Psoas muscle (tissue), 8 donors: ENCODE measurements at places on chromosomes 4 and X. TPM values are rescaled to one million over a fixed set of nuclear protein-coding genes. Genes with fewer than 3 reads are reported as not detected.

DNA sequence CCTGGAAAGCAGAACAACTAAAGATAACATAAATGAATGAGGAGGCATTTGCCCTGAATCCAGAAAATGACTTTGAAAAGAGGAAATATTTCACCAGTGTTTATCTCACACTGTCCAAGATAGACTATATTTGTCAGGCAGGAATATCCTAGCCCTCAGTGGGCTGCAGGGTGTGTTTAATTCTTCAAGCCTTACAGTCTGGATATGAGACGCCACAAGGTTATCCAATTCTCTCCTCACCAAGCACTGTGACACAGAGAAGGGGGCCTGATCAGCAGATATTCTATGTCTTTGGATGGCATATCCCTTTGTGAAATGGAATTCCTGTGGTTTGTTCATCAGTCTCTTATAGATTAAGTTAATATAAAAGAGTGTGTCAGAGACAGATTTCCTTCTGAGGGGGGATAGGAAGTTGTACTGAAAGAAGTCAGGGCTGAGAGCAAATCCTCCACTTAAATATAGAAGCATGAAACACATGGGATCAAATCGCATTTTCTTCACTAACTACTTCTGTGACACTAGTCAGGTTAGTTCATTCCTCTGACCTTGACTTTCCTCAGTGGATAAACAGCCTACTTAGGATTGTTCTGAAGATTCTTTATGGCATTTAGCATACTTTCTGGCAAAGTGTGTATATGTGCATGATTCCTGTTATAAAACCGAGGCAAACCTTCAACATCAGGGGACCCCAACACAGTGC, 6.8 kb upstream of the G3BP2 start:
- DNase-seq, result no peak

DNA sequence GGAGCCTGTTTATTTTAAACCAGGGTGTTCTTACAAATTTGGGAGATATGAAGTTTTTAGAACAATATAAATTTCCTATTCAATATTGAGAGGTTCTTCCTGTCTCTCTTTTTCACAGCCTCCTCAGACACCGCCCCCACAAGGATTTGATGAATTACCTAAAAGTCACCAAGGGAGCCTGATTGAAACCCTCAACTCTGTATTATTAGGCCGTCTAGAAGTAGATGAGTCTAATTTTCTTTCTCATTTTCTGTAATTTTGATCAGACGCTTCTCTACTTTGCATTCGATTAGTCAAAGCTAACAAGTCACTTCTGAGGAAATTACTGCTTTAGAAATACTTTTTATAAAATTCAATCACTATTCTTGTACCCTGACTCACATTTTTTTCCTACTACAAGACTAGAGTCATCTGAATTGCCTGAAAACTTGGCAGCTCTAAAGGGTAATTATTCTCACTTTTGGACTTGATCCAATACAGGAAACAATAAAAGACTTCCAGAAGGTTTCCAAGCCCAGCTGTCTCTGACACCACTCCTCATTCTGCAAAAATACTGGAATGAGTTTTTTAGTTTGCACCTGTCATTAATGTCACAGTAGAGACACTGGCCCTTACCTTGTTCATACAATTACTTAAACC, 111.2 kb downstream of the ELOVL6 start:
- DNase-seq, result no peak

DNA sequence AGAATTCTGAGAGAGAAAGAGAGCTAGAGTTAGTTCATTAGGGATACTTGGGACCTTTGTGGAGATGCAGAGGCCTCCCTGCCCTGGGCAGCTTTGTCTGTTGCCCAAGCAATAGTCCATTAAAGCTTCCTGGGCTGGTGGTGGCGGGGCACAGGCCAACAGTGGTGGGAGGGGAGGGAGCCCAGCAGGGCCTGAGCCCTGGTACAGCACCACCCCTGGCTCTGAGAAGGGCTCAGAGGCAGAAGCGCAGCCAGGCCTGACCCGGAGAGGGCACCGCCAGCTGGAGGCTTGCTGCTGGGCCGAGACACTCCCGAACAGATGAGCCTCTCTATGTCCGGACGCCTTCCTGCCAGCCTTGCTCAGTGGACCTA, 65.3 kb downstream of the EFNB1 start:
- peak; percentile 65 for DNase-seq

Gene FAM133A
- not detected for total RNA-seq

DNA sequence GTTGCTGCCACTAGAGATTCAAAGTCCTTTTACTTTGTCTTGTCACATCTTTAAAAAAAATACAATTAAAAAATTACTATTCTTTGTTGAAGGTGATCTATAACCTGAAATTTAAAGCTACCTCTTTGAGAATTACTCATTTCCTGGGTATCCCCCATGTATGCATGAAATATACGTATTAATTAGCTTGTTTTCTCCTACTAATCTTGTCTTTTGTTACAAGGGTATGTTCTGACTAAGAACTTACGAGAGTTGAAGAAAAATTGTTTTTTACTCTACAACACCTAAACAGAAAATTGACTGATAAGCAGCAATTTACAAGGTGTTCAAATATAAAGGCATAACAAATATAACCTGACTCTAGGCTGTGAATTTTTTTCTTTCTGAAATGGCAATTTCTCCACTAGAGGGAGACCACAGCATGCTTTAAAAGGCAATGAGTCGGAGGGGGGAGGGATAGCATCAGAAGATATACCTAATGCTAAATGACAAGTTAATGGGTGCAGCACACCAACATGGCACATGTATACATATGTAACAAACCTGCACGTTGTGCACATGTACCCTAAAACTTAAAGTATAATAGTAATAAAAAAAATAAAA, 249.6 kb downstream of the OPHN1 start:
- DNase-seq, result no peak

DNA sequence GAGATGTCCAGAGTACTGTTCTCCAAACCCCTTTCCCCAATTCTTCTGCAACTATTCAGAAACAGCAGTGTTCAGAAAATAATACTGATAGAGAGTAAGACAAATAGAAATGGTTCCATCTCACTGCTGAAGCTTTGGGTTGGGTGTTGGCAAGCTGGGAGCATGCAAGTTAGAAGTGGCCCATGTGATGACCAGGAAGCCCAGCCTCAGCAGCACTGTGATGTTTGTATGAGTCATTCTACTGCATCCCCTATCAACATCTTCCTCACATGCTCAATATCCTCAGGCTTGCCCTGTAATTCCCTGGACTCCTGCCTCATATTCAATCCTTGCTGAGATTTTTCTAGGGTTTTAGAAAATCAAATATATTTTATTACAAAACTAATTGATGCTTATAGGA, 96.5 kb downstream of the CHRDL1 start:
- no peak for DNase-seq

DNA sequence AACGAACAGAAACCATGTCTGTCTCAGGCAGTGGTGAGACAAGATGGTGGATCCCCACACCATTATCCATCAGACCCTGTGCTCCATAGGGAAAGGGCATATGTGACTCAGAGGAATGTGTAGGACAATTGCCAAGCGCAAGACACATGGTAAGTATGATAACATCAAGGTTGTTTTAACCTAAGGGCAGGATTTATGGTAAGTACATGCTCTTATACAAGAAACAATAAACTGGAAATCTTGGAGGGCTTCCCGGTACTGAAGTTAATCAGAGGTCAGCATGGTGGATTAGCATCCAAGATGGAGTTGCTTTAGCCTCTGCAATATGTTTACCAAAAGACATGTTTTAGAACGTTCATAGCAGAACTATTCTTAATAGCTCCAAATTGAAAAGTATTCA, 355.0 kb downstream of the PPP1R2C start:
- no peak for DNase-seq

DNA sequence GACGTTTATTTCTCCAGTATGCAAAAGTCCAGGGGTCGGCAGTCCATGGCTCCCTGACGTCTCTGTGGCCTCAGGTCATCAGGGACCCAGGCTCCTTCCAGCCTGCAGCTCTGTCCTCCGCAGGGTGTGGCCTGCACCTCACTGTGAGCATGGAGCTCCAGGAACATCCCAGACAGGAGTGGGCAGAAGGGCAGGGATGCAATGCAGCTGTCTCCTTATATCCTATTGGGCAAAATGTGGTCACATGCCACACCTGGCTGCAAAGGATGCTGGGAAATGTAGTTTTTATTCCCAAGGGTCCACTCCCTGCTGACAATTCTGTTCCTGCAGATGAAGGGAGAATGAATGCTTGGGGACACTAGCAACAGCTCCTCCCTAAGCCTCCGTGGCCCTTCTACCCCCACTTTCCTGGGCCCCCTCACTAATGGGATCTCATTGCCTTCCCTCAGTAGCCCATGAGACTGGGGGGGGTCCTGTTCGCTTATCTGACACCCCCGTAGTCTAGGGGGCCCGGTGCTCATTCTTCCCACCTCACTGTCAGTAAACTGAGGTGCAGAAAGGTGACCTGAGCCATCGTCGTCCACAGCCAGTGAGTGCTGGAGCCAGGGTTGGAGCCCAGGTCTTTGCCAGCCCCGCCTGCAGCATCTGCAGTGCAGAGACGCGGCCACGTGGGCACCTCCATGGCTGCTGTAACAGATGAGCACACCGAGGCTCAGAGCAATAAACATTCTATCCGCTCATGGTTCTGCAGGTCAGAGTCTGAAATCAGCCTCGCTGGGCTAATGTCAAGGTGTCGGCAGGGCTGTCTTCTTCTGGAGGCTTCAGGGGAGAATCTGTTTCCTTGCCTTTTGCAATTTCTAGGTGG, 5.9 kb upstream of the GRPEL1 start:
- DNase-seq, result no peak

Gene BANK1
- total RNA-seq, result 0.46 TPM

DNA sequence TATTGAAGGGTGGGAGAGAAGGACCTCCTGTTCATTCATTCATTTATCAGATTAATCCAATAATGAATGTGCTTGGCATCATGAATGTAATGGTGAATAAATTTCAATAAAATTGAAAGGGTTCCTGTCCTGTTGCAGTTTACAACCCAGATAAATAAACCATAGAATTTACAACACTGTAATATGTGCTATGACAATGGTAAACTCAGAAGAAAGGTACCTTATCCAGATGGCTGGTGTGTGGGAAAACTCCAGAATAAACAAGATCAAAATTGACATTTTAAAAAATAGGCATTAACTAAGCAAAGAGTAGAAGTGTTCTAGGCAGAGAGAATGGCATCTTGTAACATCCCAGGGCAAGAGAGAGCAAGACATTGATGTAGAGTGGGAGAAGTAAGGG, 15.3 kb downstream of the ARL13A start:
- DNase-seq, result no peak

- DNase-seq, result no peak
Observed at GRCh38 chr4:104571341-104571740, 76.6 kb upstream of the CXXC4 start.

Gene CXCL11
- total RNA-seq, result not detected

Gene SLC4A4
- 2.0 TPM for total RNA-seq

DNA sequence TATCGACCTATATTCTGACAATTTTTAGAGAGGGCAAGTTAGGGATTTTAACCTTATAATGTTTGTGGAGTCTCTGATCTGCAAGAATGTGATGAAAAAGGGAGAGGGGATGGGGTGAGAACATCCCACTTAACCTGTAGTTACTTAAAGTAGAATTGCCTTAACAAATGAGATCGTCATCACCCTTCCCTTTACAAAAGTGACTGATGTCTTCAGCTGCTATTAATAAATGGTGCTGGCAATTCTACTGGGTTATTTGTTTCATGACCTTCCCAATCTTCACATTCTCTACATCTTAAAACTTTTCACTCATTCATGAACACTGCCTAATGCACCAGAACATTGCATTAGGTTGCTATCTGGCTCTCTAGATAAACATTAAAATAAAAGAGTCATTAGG, 873.4 kb upstream of the LCORL start:
- no peak for DNase-seq

Gene HSD17B11
- 5.1 TPM for total RNA-seq

DNA sequence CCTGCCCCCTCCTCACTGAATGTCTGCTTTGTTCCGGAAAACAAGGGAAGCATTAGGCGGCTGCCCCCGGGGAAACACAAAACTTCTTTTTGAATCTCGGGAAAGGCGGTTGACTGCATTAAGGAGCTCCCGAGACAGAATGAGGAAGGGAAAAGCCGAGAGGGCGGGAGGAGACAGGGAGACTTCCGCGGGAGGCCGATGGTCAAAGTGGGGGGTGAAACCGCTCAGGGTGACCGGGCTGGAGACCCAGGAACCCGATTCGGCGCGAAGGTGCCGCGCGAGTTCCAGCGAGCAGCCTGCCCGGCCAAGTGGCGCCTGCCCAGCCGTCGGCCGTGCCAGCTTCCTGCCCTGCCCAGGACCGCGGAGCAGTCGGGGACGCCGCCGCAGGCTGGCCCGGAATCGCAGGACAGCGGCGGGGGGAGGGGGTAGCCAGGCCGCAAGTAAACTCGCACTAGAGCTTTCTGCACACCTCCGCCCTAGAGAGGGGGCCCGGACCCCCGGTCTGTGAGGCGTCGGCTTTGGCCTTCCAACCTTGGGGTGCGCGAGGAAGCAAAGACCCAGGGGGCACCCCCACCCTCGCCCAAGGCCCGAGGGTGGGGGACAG, 55.1 kb upstream of the BCOR start:
- DNase-seq, result peak; percentile 67

DNA sequence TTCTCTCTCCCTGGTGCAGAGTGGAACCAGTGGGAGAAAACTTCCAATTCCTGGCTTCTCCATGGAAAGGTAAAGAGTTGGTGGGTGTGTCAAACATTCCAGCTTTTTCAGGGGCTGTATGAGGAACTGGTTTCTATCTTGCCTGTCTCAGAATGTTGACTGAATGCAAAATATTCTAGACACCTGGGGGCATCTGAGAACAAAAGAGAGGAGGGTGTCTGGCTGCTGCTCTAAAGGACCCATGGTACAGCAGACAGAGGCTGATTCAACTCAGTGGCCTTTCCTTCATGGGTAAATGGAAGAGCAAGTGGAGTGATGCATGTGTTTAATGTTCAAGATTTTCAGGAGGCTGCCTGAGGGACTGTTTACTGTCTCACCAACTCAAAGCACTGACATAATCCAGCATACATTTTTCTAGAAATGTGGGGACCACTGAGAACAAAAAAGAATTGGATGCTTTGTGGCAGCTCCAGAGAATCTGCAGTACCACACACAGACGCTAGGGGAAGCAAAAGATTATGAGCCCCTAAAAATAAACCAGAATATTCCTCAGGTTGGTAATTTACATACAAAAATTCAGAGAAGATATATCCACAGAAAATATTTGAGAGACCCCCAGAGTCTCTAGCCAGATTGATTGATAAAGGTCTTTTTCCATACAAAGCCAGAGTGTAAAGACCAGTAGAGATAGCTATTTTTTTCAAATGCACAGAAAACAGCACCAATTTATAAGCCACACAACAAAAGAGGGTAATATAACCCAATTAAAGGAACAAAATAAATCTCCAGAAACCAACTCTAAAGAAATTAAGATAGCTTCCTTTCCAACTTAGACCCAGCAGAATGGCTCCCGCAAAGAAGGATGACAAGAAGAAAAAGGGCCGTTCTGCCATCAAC, 48.0 kb upstream of the STARD8 start:
- no peak for DNase-seq

GRCh38 chr4:37224854-37225253, 19.7 kb upstream of the NWD2 start:
- DNase-seq, result no peak

GRCh38 chr4:184097815-184098214, 119.9 kb downstream of the ENPP6 start:
- DNase-seq, result no peak

DNA sequence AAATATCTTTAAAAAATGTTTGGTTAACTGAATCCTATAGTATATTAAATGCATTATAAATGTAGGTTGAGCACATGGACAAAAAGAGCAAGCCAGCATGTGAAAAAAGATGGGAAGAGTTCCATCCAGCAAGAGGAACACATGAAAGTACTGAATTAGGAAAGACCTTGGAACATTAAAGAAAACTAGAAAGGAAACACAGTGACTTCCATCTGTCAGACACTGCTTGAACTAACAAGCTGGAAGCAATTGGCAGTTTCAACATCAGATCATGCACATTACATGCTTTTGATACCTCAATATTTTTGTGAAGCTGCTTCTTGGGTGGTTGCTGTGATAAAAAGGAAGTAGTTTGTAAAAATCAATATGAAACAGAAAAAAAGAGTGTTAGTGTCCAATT, 626.8 kb upstream of the GNPDA2 start:
- no peak for DNase-seq
